Aortic smooth muscle cell (primary cell): ENCODE measurements at places on chromosomes 6 and 20. TPM values are rescaled to one million over a fixed set of nuclear protein-coding genes. Genes with fewer than 3 reads are reported as not detected.

Gene TMEM244
- total RNA-seq: not detected in 2 replicates

Gene PGC
- total RNA-seq: not detected in 2 replicates

Gene TSHZ2
- total RNA-seq: 2.2 and 4.0 TPM in 2 replicates

Gene LSM2
- 17.9 and 25.9 TPM in 2 replicates for total RNA-seq

Gene APOM
- 1.5 and 1.8 TPM in 2 replicates for total RNA-seq

Gene BTN1A1
- total RNA-seq: under 0.01 TPM in 1 of 2 replicates, not detected in the other
